ENCODE measurements at places on chromosomes 1 and 21.

- no peaks in the 10 kb centered on the region for H3K4me1 ChIP-seq
- H3K27ac ChIP-seq = no peak overlapping the region
- no peaks in the 10 kb centered on the region for H3K27me3 ChIP-seq
These were observed 63.4 kb upstream of the PSEN2 start for GRCh38 chr1:226806988-226807387.

- H3K27ac ChIP-seq = no peak overlapping the region
- no peak for DNase-seq
These were observed 364.7 kb downstream of the SMYD3 start for GRCh38 chr1:246142320-246142893.

- no peak for DNase-seq
- no peak overlapping the region for H3K4me3 ChIP-seq
- H3K36me3 ChIP-seq = peaks cover 71% of the 10 kb centered on the region
These were observed 22.3 kb downstream of the RCOR3 start for GRCh38 chr1:211281320-211282022.

DNA sequence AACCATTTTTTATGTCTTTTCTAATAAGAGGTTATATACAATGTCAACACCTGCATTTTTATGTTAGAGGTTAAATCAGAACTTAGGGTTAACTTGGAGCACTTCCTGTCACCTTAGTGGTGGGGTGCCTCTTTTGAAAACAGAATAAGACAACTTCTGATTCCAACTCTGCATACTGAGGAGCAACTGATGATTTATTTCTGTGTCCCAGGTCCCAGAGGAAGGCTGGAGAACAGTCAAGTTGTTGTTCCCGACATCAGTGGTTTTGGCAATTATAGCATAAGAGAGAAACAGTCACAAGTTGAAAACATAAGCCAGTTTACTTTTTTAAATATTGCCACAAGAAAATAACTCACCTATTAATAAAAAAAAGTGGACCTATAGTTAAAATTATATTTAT, 871.0 kb upstream of the ADAMTS5 start:
- H3K36me3 ChIP-seq = no peaks in the 10 kb centered on the region
- DNase-seq = no peak
- no peak overlapping the region for H3K27ac ChIP-seq
- H3K4me3 ChIP-seq = no peak overlapping the region

- H3K36me3 ChIP-seq = no peaks in the 10 kb centered on the region
- H3K4me3 ChIP-seq = no peak within 1 kb of the TSS
- DNase-seq = peak; percentile 81
- H3K27ac ChIP-seq = no peak within 1 kb of the TSS
These were observed at the start of gene SPAG17 for GRCh38 chr1:118185084-118185832. SPAG17 (minus strand) TSS chr1:118185228; CDS start chr1:118185157, 71 bp downstream.

DNA sequence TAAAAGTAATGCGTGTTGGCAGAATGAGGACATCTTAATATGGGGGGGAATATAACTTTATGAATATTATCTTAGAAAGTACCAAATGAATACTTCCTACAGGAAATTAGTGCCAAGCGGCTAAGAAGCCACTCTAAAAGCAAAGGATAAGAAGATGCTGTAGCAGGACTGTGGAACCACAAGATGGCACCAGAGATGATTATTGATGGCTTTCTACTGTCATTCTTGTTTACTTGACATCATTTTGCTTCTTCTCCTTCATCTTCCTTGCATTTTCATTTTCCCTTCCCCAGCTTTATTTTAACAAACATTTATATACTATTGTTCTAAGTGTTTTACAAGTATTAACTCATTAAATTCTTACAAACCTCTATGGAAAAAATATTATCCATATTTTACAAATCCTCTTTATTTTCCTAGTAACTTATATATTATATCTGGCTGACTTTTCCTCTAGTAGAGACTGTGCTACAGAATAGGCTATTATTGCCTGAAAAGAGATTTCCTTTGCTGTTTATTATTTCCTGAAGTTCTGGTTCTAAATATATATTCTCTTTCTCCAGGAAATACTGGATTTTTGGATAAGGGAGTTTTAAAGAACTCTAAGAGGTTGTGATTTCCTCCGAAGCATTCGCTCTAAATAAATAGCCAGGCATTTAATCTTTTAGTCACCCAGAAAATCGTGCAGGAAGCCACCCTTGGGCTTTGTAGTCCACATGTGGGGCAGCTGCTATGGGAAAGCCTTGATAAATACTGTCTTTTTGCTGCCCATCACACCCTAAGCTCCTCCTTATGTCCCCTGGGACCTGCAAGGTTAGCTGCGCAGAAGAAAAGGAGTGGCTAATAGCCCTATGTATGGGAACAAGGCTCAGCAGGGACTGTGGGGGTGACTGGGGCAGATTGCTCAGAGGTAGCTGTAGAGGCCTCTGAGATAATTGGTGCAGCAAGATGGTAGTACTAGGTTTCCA, 69.8 kb downstream of the TPR start:
- H3K4me3 ChIP-seq = no peak overlapping the region
- H3K27ac ChIP-seq = no peak overlapping the region

DNA sequence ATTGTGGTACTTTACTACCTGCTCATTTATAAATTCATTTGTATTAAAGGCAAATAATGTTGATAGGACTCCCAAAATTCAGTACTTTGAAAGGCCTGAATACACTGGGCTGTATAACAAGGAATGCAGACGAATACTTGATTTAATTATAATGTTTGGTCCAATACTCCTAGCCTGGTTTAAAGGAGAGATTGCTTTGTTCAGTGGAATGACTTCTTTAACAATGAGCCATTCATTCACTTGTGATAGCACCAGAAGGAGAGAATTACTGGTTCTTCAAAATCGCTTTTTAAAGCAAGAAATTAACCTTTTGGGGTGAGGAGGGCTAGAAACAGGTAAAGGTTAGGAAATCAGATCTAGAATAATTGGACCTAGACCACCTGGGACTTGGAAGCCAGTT, 28.3 kb upstream of the ENAH start:
- no peaks in the 10 kb centered on the region for H3K4me1 ChIP-seq
- no peaks in the 10 kb centered on the region for H3K36me3 ChIP-seq

GRCh38 chr1:18200136-18200717, 92.6 kb downstream of the IGSF21 start:
- H3K36me3 ChIP-seq = no peaks in the 10 kb centered on the region
- DNase-seq = no peak
- no peak overlapping the region for H3K4me3 ChIP-seq
